ENCODE measurements at places on chromosomes 7 and 10.

DNA sequence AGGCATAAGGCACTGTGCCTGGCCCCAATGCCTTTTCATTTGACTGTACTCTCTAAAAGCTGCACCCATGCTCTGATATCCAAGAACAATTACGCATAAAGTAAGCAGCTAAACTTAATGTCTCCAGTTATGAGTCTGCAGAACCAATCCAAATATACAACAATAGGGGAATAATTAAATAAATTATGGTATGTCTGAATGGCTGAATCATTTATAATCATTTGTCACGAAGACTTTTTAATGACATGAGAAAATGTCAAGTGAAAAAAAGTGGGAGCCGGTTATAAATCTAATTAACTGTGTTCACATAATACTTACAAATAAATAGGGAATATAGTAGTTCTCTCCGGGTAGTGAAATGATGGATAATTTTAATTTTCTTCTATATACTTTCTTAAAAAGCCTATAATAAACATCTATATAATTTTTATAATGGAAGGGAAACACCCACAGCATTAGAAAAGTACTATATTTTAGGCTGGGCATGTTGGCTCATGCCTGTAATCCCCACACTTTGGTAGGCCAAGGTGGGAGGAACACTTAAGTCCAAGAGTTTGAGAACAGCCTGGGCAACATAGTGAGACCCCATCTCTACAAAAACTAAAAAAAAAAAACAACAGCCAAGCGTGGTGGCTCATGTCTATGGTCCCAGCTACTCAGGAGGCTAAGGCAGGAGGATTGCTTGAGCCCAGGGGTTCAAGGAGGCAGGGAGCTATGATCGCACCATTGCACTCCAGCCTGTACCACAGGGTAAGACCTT, 14.2 kb downstream of the SLC37A3 start:
- DNase-seq: no peak

DNA sequence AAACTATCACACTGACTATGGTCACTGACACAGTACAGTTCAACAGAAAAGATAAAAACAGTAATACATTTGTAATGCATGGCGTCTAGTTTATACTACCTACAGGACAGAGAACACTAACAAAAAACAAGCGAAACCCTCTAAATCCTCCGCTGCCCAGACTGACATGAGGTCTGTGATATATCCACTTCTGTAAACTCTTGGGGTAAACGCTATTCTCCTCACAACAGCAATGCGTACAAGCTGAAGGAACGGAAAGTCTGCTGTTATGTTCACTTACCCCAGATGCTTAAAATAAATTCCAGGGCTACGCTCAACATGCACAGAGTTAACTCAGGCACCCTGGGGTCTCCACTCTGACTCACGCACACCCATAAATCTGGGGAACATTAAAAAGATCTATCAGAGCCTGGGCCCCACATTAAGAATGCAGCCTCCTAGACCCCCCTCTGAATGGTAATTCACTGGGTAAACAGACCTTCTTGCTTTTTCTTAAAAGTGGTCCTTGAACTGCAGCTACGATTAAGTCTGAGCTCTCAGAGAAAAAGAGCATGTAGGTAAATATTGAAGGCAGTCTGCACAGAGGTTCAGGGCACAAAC, 105.6 kb downstream of the CTBP2 start:
- DNase-seq: no peak

- DNase-seq: no peak
Observed at GRCh38 chr10:114825513-114826253, 4.1 kb downstream of the FHIP2A start.

DNA sequence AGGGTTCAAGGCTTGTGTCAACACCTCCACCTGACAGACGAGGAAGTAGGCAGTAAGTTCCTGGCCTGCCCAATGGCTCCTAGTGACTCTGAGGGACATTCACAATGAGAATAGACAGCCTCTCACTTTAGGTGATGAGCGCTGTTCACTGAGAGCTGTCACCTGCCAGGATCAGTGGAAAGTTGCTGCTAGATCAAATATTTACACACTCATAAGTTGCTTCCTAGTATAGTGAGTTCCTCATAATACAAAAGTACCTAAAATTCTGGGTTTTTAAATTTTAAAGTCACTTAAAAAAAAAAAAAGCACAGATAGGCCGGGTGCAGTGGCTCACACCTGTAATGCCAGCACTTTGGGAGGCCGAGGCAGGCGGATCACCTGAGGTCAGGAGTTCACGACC, 320.8 kb downstream of the PRPF18 start:
- no peak for DNase-seq

DNA sequence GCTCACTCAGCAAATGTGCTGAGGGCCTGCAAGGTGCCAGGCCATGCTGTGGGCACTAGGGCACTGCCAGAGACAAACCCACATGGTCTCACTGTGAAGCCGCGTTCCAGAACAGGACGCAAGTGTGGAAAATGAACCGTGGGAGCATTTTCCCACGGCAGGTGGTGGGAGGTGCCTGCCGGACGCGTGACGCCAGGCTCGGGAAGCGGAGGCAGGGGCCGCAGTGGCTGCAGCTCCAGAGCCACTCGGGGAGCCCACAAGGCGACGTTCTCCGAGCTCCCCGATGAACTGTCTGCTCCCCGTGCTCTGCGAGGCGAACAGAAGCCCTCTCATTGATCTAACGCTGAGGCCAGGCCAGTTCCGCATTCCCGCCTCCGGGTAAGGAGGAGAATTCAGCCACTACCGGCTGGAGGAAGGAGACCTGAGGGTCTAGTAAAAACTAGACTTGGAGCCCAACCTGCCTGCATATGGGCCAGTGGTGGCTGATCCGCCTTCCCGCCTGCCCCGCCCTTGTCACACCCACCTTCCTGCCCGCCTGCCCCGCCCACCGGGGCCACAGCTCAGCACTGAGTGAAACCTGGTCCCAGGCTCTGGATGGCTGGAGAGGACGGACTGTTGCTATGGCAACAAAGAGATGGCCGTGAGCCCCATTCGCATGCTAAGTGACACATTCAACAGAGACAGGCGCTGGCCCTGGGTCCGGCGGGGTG, 13.1 kb downstream of the ADGRA1 start:
- no peak for DNase-seq

DNA sequence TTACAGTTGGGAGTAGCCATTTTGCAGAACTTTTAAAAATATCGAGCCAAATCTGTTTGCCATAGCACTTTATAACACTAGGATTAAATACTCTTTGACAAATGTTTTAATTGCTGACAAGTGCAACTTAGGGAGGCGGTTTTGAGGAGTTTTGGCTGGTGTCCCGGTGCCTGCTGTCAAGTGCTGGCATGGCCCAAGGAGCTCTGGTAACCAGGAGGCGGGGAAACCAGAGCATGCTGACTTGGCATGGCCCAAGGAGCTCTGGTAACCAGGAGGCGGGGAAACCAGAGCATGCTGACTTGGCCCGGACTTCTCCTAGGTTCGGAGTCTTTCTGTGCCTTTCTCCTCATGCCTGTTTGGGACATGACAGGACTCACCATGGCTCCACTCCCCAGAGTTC, 30.8 kb upstream of the ZNF32 start:
- DNase-seq: peak; percentile 6

GRCh38 chr7:142855756-142856564, 1.1 kb downstream of the EPHB6 start:
- DNase-seq: no peak

GRCh38 chr7:95794917-95795515, 22.7 kb downstream of the DYNC1I1 start:
- DNase-seq: peak; percentile 24

- DNase-seq: no peak
Observed at GRCh38 chr7:12943781-12944180, 256.3 kb downstream of the ARL4A start.

DNA sequence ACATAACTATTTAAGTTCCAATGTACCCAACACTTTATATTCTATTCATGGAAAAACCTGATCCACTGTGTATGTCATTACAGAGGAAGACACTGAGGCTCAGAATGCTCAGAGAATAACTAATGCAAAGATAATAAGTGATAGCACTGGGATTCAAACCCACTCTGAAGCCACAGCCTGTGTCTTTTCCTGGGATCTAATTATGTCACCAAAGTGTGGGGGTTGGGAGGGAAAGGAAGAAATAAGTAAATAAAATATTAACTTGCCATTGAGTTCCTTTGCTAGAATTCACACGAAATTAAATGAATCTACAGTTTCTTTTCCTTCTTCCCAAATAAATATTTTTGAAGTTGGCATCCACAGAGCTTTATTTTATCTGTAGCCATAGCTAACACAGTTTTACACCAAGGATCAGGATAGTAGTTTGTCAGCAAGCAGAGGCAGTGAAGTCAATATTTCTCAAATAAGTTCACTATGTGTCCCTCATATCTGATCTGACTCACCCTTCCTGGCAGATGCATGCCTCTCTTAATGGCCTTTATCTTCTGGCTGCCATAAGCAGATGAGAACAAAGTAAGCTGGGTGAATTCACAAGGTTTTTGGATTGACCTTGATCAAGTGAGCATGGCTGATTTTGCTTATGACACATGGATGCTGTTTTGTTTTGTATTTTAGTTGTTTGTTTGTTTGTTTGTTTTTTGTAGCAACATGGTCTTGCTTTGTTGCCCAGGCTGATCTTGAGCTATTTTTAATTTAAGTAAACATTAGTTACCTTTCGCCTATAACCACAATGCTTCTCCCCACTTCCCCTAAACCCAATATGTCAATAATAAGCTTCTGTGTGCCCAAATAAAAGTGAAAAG, 6.3 kb downstream of the RAPGEF5 start:
- no peak for DNase-seq

DNA sequence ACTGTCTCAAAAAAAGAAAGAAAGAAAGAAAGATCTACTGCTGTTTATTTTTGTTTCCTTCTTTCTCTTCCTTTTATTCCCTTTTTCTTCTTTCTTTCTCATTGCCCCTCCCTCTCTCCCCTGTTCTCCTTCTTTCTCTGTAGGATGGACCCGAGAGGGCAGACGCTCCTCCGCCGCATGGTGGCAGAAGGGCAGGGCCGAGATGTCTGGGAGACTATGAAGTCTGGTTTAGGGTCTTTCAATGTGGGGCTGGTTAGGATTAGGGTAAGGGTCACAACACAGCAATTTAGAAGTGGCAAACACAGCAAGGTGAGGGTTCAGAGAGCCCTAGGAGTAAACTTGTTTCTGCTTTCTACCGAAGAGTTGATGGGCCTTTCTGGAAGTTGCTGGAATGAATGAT, 45.7 kb upstream of the RASGEF1A start:
- no peak for DNase-seq

DNA sequence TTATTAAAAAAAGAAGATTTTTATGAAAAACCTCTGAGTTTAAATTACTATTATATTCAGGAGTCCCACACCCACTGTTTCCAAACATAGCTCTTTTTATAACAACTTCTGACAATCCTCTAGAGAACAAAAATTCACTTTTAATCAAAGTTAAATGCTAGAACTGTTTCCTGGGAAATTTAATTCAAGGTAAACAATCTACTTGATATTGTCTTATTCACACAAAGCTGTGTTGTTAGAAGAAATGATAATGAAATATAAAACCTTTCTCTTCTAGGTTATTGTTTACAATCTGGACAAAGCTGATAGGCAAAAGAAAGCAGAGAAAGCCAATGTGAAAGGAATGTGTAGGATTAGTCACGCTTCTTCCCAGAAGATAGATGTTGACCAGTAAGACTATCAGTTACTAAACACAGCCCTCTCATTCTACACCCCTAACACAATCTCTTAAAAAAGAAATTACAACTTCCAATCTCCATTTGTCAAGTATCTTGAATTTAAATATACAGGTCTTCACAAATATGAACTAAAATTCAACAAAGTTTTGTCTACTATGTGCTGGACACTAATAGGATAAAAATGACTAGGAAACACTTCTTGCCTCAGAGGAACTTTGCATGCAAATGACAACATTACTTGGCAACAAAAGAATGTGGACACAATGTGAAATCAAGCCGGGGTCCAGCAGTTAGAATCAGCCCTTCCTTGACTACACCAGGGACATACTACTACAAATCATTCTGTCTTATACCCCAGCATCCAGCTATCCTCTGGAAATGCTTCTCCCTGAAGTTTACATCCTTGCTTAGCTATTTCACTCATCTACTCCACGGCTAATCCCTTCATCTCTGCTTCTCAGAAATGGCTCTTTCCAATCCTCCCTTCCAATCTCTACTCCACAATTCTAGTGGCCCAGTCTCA, 123.7 kb downstream of the IMMP2L start:
- no peak for DNase-seq

DNA sequence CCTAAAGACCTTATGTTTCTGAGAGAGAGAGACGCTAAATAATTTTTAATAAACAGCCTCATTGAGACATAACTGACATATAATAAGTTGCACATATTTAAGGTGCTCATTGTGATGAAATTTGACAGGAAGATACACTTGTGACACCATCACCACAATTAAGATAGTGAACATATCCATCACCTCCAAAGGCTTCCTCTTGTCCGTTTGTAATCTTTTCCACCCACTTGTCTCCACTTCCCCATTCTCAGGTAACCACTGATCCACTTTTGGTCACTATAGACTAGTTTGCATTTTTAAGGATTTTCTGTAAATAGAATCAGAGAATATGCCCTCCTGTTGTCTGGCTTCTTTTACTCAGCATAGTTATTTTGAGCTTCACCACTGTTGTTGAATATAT, 195.1 kb upstream of the WDR11 start:
- DNase-seq: no peak

GRCh38 chr7:156380261-156380660, 260.3 kb upstream of the RNF32 start:
- DNase-seq: no peak

DNA sequence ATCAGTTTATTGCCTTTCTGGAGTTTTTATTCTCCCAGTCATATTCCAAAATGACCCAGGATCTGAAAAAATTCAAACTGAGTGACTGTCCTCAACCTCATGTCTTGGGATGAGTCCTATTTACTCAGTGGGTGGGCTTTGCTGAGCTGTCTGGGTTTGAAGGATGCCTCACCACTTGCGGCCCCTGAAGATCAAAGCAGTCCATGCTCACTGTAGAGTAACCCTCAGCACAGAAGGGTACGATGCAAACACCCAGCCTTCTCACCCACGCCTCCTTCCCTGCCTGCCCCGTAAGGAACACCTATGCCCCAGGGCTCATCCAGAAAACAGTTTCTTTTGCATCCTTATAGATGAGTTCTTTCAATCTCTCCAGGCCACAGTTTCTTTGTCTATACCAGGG, 42.2 kb upstream of the GRB10 start:
- no peak for DNase-seq

- no peak for DNase-seq
Observed at GRCh38 chr10:23918090-23918723, 290.7 kb upstream of the KIAA1217 start.

- DNase-seq: no peak
Observed at GRCh38 chr7:88042157-88042556, 108.1 kb downstream of the ADAM22 start.

GRCh38 chr7:34081935-34082334, 176.6 kb downstream of the BMPER start:
- DNase-seq: no peak

Measured in NCI-H1694 (cell line).